Caki2 (cell line): ENCODE measurements at places on chromosomes 6 and 20. TPM values are rescaled to one million over a fixed set of nuclear protein-coding genes. Genes with fewer than 3 reads are reported as not detected.
A peak's percentile ranks its signal among the peaks of the same experiment; 100 is the strongest.

DNA sequence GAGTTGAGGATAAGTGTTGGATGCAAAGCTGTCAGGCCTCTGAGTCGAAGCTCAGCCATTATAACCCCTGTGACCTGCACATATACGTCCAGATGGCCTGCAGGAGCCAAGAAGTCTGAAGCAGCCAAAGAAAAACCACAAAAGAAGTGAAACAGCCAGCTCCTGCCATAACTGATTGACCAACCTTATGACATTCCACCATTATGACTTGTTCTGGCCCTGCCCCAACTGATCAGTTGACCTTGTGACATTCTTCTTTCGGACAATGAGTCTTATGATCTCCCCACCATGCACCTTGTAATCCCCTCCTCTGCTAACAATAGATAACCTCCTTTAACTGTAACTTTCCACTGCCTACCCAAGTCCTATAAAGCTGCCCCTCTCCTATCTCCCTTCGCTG, 133.7 kb upstream of the AGPAT4 start:
- DNase-seq = peak; percentile 82

DNA sequence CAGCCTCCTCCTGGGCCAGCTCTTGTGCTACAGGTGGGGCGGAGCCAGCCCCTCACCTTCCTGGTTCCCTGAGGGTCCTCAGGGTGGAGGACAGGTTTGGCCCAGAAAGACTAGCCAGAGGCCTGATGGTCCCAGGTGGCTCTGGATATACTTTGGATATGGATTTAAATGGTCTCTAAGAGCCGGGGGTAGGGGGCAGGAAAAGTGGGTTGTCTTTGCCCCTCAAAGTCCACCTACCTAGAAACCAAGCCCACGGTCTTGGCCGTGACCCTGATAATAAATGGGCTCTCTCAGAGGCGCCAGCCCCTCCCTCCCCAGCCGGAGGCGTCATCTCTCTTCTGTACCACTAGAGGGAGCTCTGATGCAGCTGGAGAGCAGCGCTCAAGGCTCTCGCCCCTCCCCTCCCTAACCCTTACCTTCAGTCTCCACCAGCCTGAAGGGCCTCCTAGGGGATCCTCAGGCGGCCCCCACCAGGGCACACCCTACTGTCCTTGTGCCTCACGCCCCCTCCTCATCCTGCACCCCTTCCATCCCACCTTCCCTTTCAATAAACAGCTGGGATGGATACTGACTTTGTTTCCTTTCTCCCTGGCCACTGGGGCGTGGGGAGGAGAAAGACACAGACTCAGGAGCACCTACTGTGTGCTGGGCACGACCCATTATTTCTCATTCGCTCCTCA, 7.5 kb downstream of the NRSN2 start:
- peak; percentile 74 for DNase-seq

DNA sequence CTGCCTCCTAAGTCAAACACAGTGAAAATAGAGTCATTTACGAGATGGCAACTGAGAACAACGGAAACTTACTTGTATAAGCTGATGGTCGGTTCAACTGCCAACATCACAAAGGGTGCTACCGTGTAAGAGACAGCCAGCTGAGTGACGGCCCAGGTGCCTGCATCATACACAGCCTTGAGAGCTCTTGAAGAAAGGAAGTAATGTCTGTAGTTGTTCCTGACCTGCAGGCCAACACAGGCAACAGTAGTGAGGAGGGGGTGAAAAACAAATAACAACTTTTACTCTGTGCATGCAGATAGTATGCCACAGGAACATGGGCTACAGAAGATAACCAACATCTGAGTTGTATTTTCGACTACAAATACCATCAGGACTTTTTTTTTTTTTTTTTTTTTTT, 102.7 kb downstream of the MBOAT1 start:
- DNase-seq = no peak

- peak; percentile 74 for DNase-seq
These were observed 12.3 kb downstream of the HMGN4 start for GRCh38 chr6:26550250-26550993.

DNA sequence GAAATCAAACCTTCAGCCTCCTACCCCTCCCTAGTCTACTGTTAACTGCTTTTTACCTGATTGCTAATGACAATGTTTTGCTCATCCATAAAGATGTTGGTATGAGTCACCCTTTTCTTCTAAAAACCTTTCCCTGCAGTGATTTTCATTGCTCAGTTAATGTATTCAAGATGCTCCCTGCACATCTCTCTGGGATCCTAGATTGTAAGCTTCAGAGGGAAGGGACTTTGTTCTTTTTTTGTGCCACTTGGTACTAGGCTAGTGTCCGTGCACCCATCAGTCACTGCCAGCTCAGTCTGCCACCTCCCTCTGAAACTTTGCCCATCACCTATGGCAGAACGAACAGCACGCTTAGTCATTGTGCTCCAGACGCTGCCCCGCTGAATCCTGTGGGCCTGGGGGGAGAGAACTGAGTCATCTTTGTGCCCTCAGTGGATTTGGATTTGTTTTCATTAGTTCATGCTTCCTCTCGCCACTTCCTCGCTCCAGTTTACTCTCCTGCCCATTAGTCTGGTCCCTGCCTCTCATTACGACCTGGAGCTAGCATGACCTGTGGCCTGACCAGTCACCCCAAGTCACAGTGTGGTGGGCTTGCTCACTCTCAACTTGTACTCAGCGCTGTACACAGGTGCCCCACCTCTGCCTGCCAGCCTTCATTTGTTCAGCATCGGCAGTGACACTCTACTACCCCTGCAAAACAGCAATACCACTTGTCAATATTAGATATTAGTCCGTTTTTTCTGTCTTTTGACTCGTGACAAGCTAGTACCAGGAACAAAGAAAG, 78.0 kb upstream of the TMEM181 start:
- peak; percentile 91 for DNase-seq

- DNase-seq = no peak
These were observed 1371.5 kb downstream of the EPHA7 start for GRCh38 chr6:92047860-92048259.

DNA sequence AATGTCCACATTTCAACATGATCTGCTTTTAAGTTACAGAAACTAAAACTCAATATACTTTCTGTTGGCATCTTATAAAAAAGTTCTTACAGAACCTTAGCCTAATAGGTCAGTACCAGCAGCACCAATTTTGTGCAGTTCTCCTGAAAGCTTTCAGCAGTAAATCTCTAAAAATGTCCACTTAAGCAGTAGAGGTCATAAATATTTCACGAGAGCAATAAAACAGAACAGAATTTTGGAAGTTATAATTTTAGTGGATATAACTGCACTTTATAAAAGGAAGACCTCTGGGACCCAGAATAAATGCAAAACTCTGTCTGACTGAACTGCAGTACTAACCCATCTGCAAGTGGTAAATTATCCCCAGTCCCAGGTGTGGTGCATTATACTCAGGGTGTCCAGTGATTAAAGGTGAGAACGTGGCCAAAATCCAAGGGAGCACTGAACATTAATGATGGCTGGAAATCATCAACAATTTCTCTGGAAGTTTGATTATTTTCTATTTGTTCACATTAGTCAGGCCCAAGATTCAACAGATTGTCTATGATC, 172.6 kb upstream of the RSPO3 start:
- DNase-seq = no peak

DNA sequence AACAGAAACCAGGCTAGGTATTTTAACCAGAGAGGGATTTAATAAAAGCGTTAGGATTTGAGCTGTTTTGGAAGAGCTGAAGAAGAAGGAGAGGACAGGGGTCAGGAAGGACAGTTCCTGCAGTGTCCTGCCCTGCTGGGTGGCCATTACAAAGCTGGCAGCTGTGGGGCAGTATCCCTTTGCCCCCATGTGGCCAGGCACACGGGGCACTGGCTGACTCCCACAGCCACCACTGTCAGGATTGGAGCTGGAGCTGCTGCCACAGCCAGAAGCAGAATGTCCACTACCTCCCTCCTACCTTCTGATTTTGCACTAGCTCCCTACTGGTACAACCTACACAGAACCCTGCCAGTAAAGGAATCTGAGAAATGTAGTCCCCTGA, 46.5 kb downstream of the SLC22A3 start:
- DNase-seq = no peak

GRCh38 chr6:3520281-3521230, 63.7 kb upstream of the SLC22A23 start:
- DNase-seq = no peak

DNA sequence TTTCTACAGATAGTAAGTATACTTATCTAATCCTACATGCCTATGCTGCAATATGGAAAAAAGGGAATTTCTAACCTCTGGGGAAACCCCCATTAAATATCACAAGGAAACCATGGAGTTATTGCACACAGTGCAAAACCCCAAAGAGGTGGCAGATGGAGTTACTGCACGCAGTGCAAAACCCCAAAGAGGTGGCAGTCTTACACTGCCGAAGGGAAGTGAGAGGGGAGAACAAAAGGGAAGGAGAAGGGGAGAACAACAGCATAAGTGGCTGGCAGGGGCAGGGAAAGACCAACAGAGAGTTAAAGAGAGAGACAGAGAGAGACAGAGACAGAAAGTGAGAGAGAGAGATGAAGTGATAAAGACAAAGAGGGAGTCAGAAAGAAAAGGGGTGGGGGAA, 43.8 kb upstream of the EIF2S2 start:
- no peak for DNase-seq

DNA sequence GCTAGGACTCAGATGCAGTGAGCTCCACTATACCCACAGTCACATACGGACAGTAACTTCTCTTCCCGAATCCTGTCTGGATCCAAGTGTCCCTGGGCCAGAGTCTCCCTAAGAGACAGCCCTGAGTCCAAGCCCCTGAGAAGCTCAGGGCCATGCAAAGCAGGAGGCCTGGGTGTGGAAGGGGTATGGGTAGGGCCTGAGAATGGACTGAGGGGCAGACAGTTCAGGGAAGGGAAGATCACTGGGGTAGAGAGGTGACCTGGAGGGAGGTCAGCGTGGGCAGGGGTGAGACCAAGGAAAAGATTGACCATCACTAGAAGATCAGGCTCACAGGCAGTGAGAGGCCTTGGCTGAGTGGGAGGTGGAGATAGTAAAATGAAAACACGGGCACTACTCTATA, 8.8 kb downstream of the RPS6KA2 start:
- no peak for DNase-seq

DNA sequence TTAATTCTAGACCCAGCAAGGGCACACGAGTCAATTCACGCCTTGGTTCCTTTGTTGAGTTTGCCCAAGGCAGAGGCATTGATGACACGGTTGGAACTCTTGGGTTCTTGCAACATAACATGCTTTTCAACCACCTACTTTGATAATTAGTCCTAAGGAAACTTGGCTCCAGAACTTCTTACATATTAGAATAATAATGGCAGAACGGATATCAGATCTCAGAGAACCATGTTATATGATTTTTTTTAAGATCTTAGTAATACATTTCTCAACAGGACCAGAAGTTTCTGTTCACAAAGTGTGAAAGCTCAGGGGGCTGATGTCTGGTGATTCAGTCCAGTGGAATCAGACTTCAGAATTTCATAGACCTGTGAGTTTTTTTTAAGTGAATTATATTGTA, 19.2 kb downstream of the SPTLC3 start:
- no peak for DNase-seq

DNA sequence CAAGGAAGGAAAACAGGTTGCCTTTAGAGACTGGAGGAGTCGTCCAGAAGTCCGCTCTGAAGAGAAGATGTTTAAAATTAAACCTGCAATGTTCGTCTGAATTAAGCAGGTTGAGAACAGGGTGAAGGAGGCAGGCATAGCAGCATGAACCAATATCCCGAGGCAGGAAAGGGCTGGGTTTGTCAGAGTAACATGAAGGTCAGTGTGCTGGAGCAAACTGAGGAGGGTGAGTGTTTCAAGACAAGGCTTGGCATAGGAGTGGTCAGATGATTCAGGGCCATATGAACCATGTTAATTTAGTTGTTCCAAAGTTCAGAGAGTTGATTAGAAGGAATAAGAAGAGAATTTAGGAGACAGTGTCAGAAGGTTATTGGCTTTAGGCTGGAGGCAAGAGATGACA, 93.3 kb downstream of the UTRN start:
- DNase-seq = no peak

GRCh38 chr20:52941808-52942207, 30.4 kb upstream of the TSHZ2 start:
- DNase-seq = no peak

DNA sequence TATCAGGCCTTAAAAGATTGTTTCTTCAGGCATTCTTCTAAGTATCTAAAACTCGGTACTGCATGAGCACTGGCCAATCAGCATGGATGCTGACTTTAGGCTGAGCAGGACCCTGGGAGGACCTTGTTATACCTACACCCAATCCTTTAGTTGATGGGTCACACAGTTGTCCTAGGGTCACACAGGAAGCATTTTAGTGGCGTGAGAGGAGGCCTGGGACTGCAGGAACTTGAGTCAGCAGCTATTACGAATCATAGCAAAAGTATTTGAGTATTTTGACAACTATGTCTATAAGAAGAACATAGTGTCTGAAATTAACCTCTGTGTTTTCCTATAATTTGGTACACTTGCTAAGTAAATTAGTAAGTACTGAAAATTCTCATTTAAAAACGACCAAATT, 741.4 kb downstream of the HACE1 start:
- DNase-seq = no peak

GRCh38 chr6:32932132-32932868, 8.5 kb downstream of the HLA-DMB start:
- no peak for DNase-seq

GRCh38 chr6:136895901-136896300, 26.2 kb upstream of the SLC35D3 start:
- DNase-seq = no peak

DNA sequence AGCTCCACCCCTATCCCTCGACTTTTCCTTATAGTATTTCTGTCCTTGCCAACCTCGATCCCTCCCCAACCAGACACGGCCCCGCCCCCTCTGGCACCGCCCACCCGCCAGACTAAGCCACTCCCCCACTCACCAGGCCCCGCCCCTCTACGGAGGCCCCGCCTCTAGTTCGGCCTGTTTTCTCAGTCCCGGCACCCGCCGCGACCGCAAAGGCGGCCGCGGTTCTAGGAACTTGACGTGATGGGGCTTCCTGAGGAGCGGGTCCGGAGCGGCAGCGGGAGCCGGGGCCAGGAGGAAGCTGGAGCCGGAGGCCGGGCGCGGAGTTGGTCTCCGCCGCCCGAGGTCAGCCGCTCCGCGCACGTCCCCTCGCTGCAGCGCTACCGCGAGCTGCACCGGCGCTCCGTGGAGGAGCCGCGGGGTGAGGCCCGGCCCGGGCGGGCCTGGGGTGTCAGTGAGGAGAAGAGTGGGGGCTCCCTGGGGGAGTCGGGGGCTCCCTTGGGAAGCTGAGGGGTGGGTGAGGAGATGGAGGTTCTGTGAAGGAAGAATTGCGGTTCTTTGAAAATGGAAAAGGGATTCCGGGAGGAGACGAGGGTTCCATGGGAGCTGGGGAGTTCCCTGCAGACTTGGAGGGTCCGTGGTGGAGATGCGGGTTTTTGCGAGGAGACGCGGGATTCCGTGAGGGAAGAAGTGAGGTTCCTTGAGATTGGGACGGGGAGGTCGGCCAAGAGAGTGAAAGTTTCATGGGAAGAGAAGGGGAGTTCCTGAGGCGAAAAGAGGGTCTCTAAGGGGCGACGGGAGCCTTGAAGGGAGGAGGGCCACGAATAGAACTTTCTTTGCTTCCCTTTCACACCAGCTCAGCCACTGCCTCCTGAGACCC, at the start of gene ACSS2:
ACSS2 (plus strand) TSS at position 207 of the 877 bp plus-strand sequence; CDS start at position 241, 34 bp downstream.
- DNase-seq = no peak

The MLN gene
- total RNA-seq = not detected in 2 replicates

The CABLES2 gene
- total RNA-seq = 3.3 and 5.9 TPM in 2 replicates

The IL17A gene
- not detected in 2 replicates for total RNA-seq

The GJA1 gene
- total RNA-seq = 26.6 and 32.5 TPM in 2 replicates

The LTB gene
- total RNA-seq = not detected in 2 replicates

The C20orf144 gene
- total RNA-seq = 0.44 TPM in 1 of 2 replicates, not detected in the other

The PRSS35 gene
- 0.09 and 0.34 TPM in 2 replicates for total RNA-seq

The RAE1 gene
- 101 and 105 TPM in 2 replicates for total RNA-seq

The TBC1D32 gene
- total RNA-seq = 3.8 and 4.9 TPM in 2 replicates

The PNLDC1 gene
- total RNA-seq = not detected in 2 replicates

The POU5F1 gene
- 0.09 and 26.0 TPM in 2 replicates for total RNA-seq

The CCN6 gene
- not detected in 2 replicates for total RNA-seq
